ENCODE measurements at places on chromosomes 16 and 17.

DNA sequence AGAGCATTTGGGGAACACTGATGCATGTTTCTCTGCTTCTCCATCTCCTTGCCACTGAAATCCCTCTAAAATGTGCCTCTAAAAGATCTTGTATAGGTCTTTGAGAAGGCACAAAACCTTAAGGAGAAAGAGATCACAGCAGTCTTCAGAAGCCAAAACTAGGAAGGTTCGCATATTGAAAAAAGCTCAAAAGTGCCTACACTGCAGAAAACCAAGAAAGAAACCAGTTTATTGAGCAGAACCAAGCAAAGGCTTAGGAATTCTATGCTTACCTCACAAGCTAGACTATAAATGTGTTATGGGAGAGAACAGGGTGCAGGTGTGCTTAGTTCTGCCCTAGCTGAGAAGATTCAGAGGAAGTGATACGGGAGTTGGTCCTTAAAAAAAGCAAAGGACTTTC, 16.6 kb downstream of the DGKE start:
- DNase-seq: no peak

DNA sequence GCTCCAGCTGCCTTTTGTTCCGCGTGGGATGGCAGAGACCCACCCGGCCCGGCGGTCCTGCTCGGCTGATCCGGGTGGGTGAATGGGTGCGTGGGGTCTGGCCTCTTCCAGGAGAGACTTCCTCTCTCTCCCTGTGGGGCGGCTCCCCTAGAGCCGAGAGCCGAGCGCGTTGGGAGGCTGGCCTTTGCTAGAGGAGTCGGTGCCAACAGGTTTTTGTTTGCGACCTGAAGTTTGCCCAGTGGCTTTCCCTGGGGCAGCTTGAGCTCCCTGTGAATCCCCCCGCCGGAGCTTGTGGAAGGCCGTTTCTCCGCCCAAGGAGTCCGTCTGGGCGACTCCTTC, 970 bp downstream of the EPN2 start:
- peak; percentile 32 for DNase-seq

- DNase-seq: no peak
Measured at GRCh38 chr17:9389111-9389527, 186.5 kb downstream of the STX8 start.

GRCh38 chr17:76384222-76384986, at the start of gene SPHK1:
Gene SPHK1 (plus strand): TSS chr17:76384609. CDS start chr17:76385645, 1,036 bp downstream.
- peak; percentile 56 for DNase-seq

GRCh38 chr16:68235108-68235886, 630 bp downstream of the ESRP2 start:
- no peak for DNase-seq

DNA sequence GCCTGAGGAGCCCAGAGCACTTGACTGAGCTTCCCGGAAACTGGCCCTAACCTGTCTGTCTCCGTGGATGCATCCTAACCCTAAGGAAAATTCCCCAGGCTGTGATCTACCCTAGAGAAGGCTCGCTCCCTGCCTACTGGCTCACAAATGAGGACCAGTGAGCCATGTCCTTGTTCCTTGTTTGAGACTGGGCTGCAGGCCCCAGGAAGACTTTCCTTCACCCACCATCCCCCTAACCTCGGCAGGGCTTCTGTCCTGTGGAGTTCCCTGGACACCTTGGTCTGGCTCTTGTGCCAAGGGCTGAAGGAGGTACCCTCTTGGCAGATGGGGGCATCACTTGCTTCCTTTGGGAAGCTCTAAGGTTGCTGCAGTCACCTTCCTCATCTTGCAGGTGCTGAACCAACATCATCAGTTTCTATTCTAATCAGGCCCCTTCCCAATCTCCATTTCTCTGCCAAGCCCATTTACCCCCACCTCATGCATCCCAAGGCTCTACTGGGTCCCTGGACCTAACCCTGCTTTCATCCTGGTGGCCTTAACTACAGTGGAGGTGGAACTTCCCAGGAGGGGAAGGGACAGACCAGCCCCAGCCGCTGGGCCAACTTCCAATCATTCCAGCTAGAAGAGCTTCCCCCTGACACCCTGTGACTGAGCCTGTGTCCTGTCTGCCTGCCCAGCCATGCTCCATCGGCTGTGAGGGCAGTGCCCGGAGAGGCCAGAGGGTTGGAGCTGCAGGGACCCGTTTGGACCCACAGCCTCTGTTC, 12.4 kb downstream of the RNF40 start:
- no peak for DNase-seq

GRCh38 chr16:9647981-9648701, 534.1 kb downstream of the GRIN2A start:
- no peak for DNase-seq

- no peak for DNase-seq
Measured at GRCh38 chr16:51156807-51157200, 5.7 kb upstream of the SALL1 start.

GRCh38 chr16:3822366-3823045, 58.0 kb downstream of the CREBBP start:
- DNase-seq: no peak

- DNase-seq: no peak
Measured at GRCh38 chr16:86577314-86577971, 906 bp upstream of the FOXL1 start.

GRCh38 chr16:28131181-28131580, 67.7 kb upstream of the GSG1L start:
- no peak for DNase-seq

GRCh38 chr16:53429221-53429943, 4.9 kb upstream of the RBL2 start:
- DNase-seq: no peak

DNA sequence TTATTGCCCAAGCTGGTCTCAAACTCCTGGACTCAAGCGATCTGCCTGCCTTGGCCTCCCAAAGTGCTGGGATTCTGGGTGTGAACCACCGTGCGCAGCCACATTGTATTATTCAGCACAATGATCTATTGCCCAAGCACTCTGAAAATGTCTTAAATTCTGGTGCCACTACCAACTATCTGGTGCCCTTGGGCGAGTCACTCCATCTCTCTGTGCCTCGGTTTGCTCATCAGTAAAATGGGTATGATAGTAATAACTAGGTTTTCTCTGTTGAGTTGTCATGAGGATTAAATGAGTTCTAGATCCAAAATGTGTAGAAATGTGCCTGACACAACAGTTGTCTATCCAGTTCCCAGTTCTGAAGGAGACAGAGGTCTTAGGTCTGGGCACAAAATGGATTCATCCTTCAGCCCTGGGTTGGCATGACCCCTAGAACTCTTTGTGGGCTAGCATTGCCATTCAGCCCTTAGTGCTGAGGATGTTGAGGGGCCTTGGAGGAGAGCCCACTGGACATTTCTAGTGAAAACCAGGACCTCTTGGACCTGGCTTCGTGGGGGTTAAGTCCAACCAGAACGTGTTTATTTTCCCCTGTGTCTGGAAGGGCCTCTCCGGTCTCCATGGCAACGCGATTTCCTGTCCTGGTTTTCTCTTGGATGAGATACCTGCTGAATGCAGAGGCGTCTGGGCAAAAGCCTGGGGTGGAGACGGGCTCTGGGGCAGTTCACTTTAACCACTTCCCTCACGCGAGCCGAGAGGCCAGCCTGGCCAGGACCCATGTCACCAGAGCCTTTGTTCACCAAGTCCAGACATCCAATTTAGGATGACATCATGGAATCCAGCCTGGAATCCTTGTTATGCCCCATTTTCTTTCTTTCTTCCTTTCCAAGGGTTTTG, 43.7 kb upstream of the TNRC6A start:
- no peak for DNase-seq

GRCh38 chr17:32197987-32198386, 55.7 kb downstream of the RHOT1 start:
- no peak for DNase-seq

DNA sequence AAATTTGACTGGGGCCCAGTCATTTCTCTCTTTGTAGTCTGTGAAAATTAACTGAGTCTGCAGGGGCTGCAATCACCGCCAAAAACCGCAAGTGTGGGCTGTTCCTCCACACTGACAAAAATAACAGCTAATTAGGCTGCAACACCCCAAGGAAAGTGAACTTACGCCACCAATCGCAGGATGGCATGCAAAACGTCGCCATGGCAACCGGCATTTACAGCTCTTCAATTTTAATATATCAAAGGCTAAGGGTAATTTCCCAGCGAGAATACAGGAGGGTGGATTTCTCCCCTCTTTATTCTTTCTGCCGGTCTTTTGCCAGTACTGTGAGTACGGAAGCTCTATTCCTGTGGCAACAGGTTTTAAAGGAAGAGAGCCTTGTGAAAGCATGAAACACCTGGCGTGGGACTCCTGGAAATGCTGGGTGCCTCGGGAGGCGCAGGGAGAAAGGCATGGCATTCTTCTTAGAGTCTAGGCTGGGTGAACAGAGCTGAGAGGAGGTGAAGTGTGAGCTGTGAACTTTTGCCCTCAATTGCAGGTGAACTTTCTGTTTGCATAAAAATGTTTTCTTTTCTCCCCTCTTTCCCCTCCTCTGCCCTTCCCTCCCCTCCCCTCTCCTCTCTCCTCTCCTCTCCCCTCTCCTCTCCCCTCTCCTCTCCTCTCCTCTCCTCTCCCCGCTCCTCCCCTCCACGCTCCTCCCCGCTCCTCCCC, 399.7 kb downstream of the XYLT1 start:
- DNase-seq: peak; percentile 63

DNA sequence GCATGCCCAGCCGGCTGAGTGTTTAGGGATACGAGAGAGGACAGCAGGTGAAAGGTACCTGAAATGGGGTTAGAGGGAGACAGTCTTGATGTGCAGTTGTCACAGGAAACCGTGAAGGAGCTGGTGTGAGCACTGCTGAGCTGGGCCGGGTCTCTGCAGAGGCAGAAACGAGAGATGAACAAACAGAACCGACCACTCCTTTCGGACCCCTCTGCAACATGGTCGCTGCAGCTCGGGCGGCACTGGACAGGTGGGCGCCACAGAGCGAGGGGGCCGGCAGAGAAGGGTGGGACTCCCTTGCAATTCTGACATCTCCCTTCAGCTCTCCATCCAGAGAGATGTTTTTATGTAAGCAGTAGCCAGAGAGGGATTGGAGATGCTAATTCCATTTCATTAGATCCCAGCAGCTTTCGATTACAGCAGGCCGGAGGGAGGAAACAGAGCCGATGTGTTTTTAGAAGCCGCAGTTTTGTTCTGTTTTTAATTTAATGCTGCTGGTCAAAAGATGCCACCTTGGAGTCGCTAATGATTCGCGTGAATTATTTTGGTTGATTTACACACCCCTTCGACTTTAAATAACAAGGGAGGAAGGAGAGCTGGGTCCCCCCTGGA, 86.3 kb upstream of the RPL38 start:
- no peak for DNase-seq

DNA sequence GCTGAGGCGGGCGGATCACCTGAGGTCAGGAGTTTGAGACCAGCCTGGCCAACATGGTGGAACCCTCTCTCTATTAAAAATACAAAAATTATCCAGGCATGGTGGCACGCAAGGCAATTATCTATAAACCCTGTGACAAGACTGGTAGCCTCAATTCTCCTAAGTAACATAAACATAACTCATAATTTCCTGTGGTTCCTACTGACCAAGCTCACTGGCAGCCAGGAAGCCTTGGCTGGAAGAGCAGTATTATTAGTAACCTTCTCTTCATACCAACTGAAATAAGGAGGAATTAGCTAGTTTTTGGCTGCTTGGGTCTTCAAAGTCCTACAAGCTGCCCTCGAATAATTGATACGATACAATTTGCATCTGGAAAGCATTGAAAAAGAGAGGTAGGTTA, 31.6 kb upstream of the LRRC37A3 start:
- DNase-seq: no peak

GRCh38 chr17:43723697-43724359, 34.8 kb downstream of the SOST start:
- DNase-seq: no peak
